T-helper 2 cell treated with Interferon-gamma antibody and Interleukin-4, amounts not matched to agents 100 ng/mL and 5 ng/mL, for 36 hours (primary cell): ENCODE measurements at places on chromosomes 3 and 15. TPM values are rescaled to one million over a fixed set of nuclear protein-coding genes. Genes with fewer than 3 reads are reported as not detected.

The MAP1A gene
- total RNA-seq = 12.6 and 12.7 TPM in 2 replicates

The C3orf49 gene
- total RNA-seq = not detected in 2 replicates

The DAZL gene
- 0.07 TPM in 1 of 2 replicates, not detected in the other for total RNA-seq

The MESP2 gene
- not detected in 2 replicates for total RNA-seq

The CHL1 gene
- total RNA-seq = not detected in 2 replicates

The ACTC1 gene
- total RNA-seq = not detected in 2 replicates

The DOCK3 gene
- 0.93 TPM in 2 replicates for total RNA-seq

The ATG3 gene
- total RNA-seq = 64.1 and 69.2 TPM in 2 replicates

The FAM3D gene
- not detected in 2 replicates for total RNA-seq

The BLM gene
- total RNA-seq = 55.0 and 57.8 TPM in 2 replicates

The GOLGA6L7 gene
- not detected in 2 replicates for total RNA-seq

The RNF111 gene
- 37.8 and 45.3 TPM in 2 replicates for total RNA-seq

The ALDH1L1 gene
- total RNA-seq = not detected in 2 replicates

The ANKRD34C gene
- not detected in 2 replicates for total RNA-seq

The NGRN gene
- total RNA-seq = 30.0 and 31.8 TPM in 2 replicates

The ATP6V1A gene
- total RNA-seq = 39.0 and 40.9 TPM in 2 replicates

The TMEM212 gene
- not detected in 2 replicates for total RNA-seq

The THPO gene
- total RNA-seq = not detected in 2 replicates

The DLEC1 gene
- total RNA-seq = 0.95 and 1.1 TPM in 2 replicates

The RTP1 gene
- not detected in 2 replicates for total RNA-seq

The PRC1 gene
- total RNA-seq = 130 and 139 TPM in 2 replicates

The PAQR5 gene
- not detected in 2 replicates for total RNA-seq

The AGBL1 gene
- not detected in 2 replicates for total RNA-seq

The UNC13C gene
- not detected in 2 replicates for total RNA-seq

The GAP43 gene
- total RNA-seq = not detected in 2 replicates

The FNDC3B gene
- total RNA-seq = 16.6 and 18.4 TPM in 2 replicates

The SLC22A13 gene
- 0.59 and 0.93 TPM in 2 replicates for total RNA-seq

The TMC3 gene
- total RNA-seq = not detected in 2 replicates

The SERP1 gene
- total RNA-seq = 88.3 and 90.3 TPM in 2 replicates

The FANCD2OS gene
- total RNA-seq = not detected in 2 replicates

The CISH gene
- total RNA-seq = 385 and 386 TPM in 2 replicates

The CPNE4 gene
- total RNA-seq = not detected in 2 replicates

The ISLR gene
- not detected in 2 replicates for total RNA-seq

The TRNT1 gene
- total RNA-seq = 43.2 and 45.6 TPM in 2 replicates

The NEK10 gene
- 1.5 TPM in 2 replicates for total RNA-seq

The GOLGA6A gene
- not detected in 2 replicates for total RNA-seq

The EFCC1 gene
- total RNA-seq = 0.07 TPM in 1 of 2 replicates, not detected in the other

The UBA5 gene
- 38.3 and 46.1 TPM in 2 replicates for total RNA-seq

The WDR48 gene
- 30.6 and 30.9 TPM in 2 replicates for total RNA-seq

The WNT7A gene
- 0.11 TPM in 1 of 2 replicates, not detected in the other for total RNA-seq

The FGF7 gene
- total RNA-seq = 0.05 TPM in 1 of 2 replicates, not detected in the other

The FRMD4B gene
- 19.9 and 20.9 TPM in 2 replicates for total RNA-seq

The CIB2 gene
- total RNA-seq = 1.1 and 1.8 TPM in 2 replicates

The OIP5 gene
- total RNA-seq = 18.7 TPM in 2 replicates

The VGLL3 gene
- total RNA-seq = not detected in 2 replicates

The RHCG gene
- total RNA-seq = not detected in 2 replicates

The PRSS50 gene
- not detected in 2 replicates for total RNA-seq

The FAN1 gene
- total RNA-seq = 20.7 and 24.1 TPM in 2 replicates

The SV2B gene
- total RNA-seq = 0.05 and 0.20 TPM in 2 replicates

The GOLGA6L4 gene
- total RNA-seq = 1.9 and 2.1 TPM in 2 replicates

The MRPL46 gene
- 28.2 and 32.8 TPM in 2 replicates for total RNA-seq

The UBA3 gene
- total RNA-seq = 114 TPM in 2 replicates

The MYO9A gene
- 16.6 and 19.2 TPM in 2 replicates for total RNA-seq

The RPLP1 gene
- 1,734 and 1,740 TPM in 2 replicates for total RNA-seq

The SLC2A2 gene
- total RNA-seq = not detected in 2 replicates
